ENCODE measurements at places on chromosomes 6 and 20. TPM values are rescaled to one million over a fixed set of nuclear protein-coding genes. Genes with fewer than 3 reads are reported as not detected.
A peak's percentile ranks its signal among the peaks of the same experiment; 100 is the strongest.

GRCh38 chr20:49276961-49277785, 684 bp downstream of the ZNFX1 start:
- peaks cover 49% of the 10 kb centered on the region for H3K36me3 ChIP-seq
- DNase-seq, result peak; percentile 19
- H3K27ac ChIP-seq, result peak overlapping the region; percentile 95
- peak overlapping the region; percentile 92 for H3K4me3 ChIP-seq
- no peaks in the 10 kb centered on the region for H3K27me3 ChIP-seq
- peaks cover 59% of the 10 kb centered on the region for H3K4me1 ChIP-seq

WFDC10B gene
- total RNA-seq, result not detected

SEC63 gene
- total RNA-seq, result 78.7 TPM

RIMS4 gene
- total RNA-seq, result not detected

TCP11 gene
- total RNA-seq, result not detected

Data from CD4-positive, CD25-positive, alpha-beta regulatory T cell (primary cell).